ENCODE measurements at places on chromosomes 3 and 15.

GRCh38 chr3:155619118-155619915 is 125.6 kb downstream of the PLCH1 start:
- DNase-seq, result no peak

- no peak for DNase-seq
Measured at GRCh38 chr15:79002581-79002980, 57.7 kb upstream of the CTSH start.

DNA sequence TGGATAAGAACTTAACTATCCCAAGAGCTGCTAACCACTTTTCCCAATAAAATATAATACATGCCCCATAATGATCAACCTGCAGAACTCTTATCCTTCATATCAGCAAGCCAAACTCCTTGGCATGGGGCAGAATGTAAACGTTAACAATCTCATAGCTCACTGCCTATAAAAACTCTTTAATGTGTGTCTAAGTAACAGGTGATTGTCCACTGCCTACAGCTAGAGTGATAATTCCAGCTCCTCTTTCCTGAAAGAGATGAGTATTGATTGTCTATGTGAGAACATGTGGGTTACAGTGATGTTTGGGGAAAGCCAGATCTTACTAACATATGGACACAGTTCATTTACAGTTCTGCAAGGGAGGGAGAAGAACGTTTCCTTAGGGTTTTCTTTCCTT is 11.3 kb upstream of the GLCE start:
- no peak for DNase-seq

DNA sequence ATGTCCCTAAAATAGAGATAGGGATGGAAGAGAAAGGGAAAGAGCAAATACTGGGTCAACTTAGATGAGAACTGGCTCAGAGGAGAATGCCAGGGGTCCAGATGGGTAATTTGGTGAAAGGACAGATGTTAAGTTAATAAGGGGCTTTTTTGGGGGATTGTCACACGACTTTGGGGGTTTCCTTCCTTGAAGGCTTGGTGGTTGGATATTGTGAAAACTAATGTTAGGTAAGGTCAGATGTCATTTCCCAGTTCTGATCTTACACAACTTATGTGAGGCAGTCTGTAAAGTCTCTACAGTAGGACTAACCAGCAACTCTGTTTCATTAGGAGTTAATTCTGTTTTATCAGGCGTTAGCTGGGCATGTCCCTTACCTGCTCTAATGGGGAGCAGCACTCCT is 231.1 kb downstream of the NR2F2 start:
- DNase-seq, result no peak

- DNase-seq, result no peak
Measured at GRCh38 chr15:39784125-39784524, 1.5 kb upstream of the FSIP1 start.

DNA sequence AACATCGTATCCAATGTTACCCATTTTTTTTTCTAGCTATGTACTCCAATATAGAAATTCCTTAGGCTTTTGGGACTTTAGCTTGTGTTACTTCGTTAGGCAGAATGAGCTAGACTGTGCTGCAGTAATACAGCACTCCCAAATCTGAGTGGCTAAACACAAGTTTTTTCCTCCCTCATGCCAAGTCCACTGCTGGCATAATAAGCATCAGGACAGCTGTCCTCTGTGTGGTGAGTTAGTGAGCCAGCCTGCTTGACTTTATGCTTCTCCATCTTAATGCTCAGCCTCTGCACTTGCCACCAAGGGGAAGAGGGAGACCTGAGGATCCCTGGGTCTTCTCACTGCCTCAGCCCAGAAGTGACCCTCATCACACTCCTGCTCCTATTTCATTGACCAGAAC is 18.2 kb upstream of the ACOX2 start:
- no peak for DNase-seq

- DNase-seq, result no peak
Measured at GRCh38 chr3:114444216-114444615, 150.4 kb downstream of the TIGIT start.

- no peak for DNase-seq
Measured at GRCh38 chr3:42514876-42515275, 12.4 kb downstream of the VIPR1 start.

DNA sequence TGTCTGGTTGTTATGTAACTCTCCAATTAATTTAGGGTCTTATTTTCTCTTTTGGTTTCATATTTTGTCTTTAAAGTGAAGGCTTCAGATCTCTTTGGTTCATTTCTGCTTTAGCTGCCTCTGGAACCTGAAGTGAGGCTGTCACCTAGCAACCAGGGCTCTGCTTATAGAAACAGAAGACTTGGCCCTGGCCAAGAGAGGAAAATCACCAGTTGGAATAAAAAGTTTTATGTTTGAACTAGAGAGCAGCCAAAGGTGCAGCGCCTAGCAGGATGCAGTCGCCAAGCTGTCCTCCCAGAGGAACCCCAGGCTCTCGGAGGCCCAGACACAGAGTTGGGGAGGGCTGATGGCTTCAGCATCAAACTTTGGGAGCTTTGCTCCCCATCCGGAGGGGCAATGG is 41.1 kb downstream of the LYZL4 start:
- DNase-seq, result no peak

DNA sequence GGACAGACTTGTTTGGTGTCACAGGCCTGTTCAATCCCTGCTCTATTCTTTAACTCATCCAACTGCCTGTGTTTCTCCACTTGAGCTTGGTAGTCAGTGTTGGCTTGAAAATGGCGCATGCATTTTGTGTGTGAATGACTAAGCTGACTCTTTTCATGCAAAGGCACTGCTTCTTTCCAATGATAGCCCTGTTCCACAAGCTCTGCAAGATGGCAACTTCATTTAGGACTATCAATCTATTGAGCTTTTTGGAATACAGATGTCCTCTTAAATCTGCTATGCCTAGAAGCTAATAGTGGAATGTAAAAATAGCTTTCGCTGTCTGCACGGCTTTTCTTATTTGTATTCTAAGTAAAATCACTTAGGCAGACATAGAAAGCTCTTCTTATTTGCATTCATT is 33.6 kb upstream of the SYNPR start:
- DNase-seq, result no peak

DNA sequence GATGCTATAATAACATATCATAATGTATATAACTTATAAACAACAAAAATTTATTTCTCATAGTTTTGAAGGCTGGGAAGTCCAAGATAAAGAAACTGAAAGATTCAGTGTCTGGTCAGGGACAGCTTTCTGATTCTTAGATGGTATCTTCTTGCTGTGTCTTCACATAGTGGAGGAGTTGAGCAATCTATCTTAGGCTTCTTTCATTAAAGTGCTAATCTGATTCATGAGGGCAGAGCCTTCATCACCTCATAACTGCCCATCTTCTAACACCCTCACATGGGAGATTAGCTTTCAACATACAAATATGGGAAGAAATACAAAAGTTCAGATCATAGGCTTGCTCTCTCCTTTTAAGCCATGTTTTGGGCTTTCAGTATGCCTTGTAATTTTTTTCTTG is 774.8 kb upstream of the EPHA6 start:
- no peak for DNase-seq

DNA sequence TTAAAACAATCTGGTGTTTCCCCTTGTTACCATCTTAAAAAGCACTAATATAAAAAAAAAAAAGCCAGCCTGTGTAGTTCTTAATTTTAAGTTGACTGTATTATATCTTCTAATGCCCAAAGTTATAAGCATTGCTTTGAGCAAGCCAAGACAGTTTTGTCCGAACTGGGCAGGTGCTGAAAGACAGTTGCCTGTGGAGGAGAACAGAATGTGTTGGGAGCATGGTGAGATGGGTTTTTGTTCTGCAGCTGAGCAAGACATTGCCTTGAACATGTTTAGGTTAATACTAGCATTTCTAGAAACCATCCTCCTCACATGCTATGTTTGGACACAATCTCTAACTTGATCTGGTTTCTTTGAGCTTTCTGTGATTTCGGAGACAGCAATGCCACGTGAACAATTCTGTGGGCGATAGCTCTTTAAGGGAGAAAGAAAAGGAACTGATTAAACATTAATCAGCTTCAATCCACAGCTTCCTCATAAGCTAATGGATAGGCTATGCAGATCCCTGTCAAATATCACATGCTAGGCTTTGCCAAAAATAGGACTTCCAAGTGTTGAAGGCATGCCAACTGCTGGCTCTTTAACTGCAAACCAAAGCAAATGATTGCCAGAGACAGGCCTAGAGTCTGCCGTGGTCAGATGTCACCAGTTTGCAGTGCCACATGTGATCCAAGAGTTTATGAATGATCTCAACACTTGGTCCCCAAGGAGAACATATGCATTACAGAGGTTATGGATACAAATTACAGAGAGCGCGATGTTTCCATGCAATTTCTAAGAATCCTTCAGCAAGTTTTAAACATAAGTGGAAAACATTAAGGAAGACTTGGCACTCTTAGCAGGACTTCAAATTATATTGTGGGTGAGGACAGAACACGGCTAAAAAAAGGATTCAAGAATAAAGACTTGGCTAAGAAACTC is 428.1 kb downstream of the ROBO2 start:
- DNase-seq, result no peak

DNA sequence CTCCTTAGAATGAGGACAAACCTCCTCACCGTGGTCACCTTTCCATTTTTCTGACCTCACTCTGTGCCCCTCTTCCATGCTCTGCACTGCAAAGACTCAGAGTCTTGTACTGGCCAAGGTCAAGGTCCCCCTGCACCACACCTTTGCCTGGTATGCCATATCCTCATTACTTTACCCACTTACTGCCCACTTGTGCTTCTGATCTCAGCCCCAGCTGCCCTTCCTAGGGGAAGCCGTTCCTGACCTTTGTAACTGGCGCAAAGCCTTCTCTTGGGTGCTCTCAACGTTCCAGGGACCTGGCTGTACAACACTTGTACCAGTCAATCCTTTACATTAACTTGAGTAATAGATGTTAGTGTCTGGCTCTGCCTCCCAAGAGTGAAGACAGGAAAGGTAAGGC is 256.0 kb downstream of the SV2B start:
- no peak for DNase-seq

GRCh38 chr3:86654806-86655460 is 336.0 kb downstream of the VGLL3 start:
- DNase-seq, result no peak

- DNase-seq, result no peak
Measured at GRCh38 chr15:52710050-52710707, 31.0 kb upstream of the ATOSA start.

GRCh38 chr3:169240786-169241486 is 422.6 kb downstream of the MECOM start:
- no peak for DNase-seq

DNA sequence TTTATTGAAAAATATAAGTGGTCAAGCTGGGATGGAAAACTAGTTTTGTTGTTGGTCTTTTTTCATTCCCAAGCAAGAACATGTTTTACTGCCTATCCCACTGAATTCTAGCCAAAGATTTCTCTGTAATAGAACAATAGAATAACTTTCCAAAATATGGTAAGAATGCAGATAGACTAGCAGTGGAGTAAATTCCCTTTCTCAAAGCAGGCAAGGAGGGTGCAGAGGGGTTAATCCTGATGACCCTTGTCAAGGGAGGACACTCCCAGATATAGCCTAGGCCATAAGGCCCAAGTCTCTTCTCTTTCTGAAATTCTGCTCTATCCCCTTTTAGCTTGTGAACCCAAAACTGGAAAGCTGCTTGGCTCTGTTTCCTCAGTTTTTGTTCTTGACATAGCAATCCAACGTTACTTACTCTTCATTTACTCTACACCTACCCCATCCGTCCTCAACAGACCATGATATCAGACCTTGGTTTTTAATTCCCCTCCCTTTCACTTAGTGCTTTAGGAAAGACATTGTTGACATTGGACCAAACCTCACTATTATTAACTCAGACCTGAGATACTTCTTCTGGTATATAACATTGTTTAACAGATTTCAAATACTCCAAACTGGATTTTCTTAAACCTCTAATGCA is 453.6 kb upstream of the THBS1 start:
- no peak for DNase-seq

GRCh38 chr3:150218236-150218635 is 189.9 kb upstream of the TSC22D2 start:
- no peak for DNase-seq

GRCh38 chr15:57312318-57313133 is 63.8 kb upstream of the CGNL1 start:
- no peak for DNase-seq

DNA sequence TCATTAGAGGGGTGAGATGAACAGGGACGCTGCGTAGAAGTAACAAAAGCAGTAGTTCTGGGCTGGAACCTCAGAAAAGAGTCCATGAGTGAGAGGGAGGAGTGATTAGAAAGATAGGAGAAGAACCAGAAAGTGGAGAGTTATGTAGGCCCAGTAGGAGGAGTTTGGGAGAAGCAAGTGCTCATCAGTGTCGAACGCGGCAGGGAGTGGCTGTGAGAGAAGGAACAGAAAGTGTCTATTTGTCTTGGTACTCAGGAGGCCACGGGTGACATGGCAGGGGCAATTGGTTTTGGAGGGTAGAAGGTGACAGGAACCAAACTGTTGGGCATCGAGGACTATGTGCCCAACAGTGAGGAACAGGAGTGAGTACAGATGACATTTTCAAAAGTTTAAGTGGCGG is 1.3 kb upstream of the INSYN1 start:
- DNase-seq, result no peak

- DNase-seq, result no peak
Measured at GRCh38 chr3:59285560-59285959, 235.7 kb upstream of the CFAP20DC start.

DNA sequence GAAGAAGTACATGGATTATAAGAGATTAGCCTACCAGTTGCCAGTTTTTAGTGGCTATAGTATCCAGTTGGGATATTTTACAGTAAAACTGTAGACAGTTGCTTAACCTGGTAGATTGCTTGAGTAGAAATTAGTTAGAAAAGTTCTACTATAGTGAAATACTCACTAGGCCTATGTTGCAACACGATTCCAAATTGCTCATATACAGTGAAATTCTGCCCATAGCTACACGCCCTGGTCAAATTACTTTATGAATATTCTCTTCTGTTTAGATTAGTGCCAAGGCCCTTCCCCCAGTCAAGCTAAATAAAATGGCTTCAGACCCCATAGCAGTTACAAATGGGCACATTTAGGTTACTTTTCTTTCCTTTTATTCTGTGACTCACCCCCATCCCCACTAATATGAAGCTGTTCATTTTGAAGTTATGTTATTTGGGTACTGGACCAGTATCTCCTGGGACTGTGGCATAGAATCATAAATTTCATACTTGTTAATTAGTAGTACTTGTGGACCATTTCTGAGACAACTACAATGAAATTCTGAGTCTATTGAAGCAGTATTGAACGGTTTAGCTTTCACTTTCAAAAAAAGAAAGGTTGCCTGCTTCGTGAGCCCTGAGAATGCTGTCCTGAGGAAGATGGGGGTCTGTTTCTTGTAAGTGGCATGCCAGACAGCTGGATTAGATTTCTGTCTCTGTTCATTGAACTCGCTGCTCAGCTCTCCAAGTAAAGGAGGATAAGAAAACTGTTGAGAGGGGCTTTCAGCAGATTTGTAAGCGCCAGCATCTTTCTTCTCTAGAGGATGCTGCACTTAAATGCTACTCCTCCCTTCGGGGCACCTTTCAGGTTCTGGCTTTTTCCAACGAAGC is 65.8 kb upstream of the CFAP20DC start:
- DNase-seq, result no peak

GRCh38 chr15:64493641-64494040 is 33.3 kb downstream of the ZNF609 start:
- DNase-seq, result no peak

GRCh38 chr15:100821327-100821726 is 58.3 kb upstream of the ALDH1A3 start:
- DNase-seq, result no peak

All from non-pigmented ciliary epithelial cell (primary cell).